ENCODE measurements at places on chromosomes 3 and 15.
A peak's percentile ranks its signal among the peaks of the same experiment; 100 is the strongest.

DNA sequence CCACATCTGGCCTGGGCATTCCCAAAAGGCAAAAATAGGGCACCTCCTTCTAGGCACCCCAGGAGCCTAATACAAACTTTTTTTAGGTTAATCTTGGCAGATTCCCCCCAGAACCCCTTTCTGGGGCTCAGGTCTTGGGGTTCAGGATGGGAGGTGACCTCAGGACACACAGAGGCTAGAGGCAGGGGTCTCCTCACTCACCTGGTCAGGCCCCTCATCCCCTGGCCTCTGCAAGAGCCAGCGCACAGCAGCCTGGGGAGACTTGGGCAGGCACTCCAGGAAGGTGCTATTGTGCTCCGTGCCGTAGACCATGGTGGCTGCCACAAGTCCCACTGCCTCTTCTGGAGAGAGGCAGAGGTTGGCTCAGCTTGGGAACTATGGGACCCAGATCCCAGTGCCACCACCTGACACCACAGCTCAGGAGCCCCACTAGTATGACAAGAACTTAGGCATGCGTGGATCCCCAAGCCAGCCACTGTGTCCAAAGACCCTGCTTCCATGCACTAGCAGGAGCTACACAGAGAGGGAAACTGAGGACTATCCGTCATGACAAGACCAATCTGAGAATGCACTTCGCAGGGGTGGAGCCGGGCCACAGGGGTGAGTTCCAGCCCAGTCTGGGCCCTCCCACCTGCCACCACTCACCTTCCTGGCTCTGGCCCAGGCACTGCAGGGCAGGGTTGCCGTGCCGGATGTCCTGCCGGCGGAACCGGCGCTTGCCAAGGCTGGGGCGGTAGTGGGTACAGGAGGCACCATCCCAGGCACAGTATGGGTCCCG, 7.4 kb downstream of the SEMA3G start:
- DNase-seq, result no peak

DNA sequence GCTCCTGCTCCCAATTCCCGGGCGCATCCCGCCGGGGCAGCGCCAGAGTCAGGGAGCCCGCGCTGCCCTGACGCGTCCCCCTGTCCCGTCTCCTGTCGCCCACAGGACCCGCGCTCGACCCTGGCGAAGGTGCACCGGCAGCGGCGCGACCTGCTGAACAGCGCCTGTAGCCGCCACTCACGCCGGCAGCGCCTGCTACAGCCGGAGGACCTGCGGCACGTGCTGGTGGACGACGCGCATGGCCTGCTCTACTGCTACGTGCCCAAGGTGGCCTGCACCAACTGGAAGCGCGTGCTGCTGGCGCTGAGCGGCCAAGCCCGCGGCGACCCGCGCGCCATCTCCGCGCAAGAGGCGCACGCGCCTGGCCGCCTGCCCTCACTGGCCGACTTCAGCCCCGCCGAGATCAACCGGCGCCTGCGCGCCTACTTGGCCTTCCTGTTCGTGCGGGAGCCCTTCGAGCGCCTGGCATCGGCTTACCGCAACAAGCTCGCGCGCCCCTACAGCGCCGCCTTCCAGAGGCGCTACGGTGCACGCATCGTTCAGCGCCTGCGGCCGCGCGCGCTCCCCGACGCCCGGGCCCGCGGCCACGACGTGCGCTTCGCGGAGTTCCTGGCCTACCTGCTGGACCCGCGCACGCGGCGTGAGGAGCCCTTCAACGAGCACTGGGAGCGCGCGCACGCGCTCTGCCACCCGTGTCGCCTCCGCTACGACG, 16.9 kb downstream of the C3orf22 start:
- DNase-seq, result no peak

GRCh38 chr15:40637221-40637745, 43.2 kb downstream of the KNL1 start:
- DNase-seq, result no peak

- peak; percentile 22 for DNase-seq
These were observed 42.0 kb upstream of the SPTSSB start for GRCh38 chr3:161413127-161413854.

GRCh38 chr3:149621218-149622005, 36.4 kb downstream of the WWTR1 start:
- DNase-seq, result no peak

All from anterior cingulate cortex (tissue), 58 donors.